ENCODE measurements at places on chromosomes 6 and 20. TPM values are rescaled to one million over a fixed set of nuclear protein-coding genes. Genes with fewer than 3 reads are reported as not detected.

SLC25A27 gene
- total RNA-seq = 5.7 TPM

ZNF343 gene
- 11.1 TPM for total RNA-seq

KHDC1L gene
- total RNA-seq = not detected

NTSR1 gene
- under 0.01 TPM for total RNA-seq

CLPSL1 gene
- not detected for total RNA-seq

CNR1 gene
- total RNA-seq = not detected

SMLR1 gene
- not detected for total RNA-seq

PRL gene
- not detected for total RNA-seq

OPRM1 gene
- under 0.01 TPM for total RNA-seq

BANF2 gene
- total RNA-seq = not detected

All from bronchial smooth muscle cell (primary cell).